ENCODE measurements at places on chromosomes 13 and 19.

- DNase-seq, result no peak
Observed at GRCh38 chr13:43026262-43026661, 2.9 kb downstream of the DNAJC15 start.

DNA sequence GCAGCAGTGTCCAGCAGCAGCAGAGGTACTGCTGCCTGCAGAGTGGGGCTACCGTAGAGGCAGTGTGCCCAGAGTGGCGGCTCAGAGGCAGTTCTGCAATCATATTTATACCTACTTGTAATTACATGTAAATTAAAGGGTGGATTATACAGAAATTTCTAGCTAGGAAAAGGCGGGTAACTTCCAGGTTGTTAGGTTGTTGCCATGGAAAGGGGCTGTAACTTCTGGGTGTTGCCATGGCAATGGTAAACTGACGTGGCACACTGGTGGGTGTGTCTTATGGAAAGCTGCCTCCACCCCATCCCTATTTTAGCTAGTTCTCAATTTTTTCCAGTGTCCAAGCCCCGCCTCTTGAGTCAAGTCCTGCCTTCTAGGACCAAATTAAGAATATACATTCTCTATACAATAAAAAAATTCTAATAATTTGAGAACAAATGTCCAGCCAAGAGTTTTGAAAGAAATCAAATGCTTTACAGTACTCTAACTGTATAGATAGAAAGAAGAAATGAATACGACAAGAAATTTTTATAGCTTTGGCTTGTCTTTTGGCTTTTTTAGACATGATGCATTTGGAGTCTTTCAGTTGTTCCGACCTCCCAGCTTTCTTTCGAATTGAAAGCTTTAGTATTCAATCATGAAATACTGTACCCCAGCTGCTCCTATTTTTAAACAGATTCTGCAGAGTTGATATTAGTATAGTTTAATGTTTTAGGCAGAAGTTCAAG is 816.6 kb downstream of the DIAPH3 start:
- no peak for DNase-seq

DNA sequence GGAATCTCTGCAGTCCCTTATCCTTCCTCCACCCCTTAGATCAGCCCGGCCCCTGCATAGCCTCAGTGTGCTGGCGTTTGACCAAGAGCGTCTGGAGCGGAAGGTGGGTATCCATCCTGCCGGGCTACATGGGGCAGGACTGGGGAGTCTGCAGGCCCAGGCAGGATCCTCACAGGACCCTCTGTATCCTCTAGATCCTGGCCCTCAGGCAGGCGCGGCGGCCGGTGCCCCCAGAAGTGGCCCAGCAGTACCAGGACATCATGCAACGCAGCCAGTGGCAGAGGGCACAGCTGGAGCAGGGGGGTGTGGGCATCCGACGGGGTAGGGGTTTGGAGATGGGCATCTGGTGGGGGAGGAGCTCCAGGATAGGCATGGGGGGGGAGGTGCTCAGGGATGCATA is 8.9 kb downstream of the PODNL1 start:
- no peak for DNase-seq

- no peak for DNase-seq
Observed at GRCh38 chr13:41864658-41865057, 96.3 kb downstream of the VWA8 start.

- DNase-seq, result no peak
Observed at GRCh38 chr13:66415444-66415843, 814.7 kb downstream of the PCDH9 start.

GRCh38 chr13:107185889-107186288 is 618.0 kb upstream of the ARGLU1 start:
- no peak for DNase-seq

- DNase-seq, result no peak
Observed at GRCh38 chr13:108957369-108958012, 328.1 kb downstream of the MYO16 start.

GRCh38 chr19:50158577-50158976 is 4.5 kb downstream of the IZUMO2 start:
- no peak for DNase-seq

- DNase-seq, result no peak
Observed at GRCh38 chr19:48925240-48925843, 8.2 kb upstream of the DHDH start.

GRCh38 chr19:52936151-52936953 is 13.1 kb upstream of the ZNF888 start:
- no peak for DNase-seq

GRCh38 chr19:41351339-41352245 is 2.1 kb downstream of the TGFB1 start:
- DNase-seq, result peak; percentile 87

DNA sequence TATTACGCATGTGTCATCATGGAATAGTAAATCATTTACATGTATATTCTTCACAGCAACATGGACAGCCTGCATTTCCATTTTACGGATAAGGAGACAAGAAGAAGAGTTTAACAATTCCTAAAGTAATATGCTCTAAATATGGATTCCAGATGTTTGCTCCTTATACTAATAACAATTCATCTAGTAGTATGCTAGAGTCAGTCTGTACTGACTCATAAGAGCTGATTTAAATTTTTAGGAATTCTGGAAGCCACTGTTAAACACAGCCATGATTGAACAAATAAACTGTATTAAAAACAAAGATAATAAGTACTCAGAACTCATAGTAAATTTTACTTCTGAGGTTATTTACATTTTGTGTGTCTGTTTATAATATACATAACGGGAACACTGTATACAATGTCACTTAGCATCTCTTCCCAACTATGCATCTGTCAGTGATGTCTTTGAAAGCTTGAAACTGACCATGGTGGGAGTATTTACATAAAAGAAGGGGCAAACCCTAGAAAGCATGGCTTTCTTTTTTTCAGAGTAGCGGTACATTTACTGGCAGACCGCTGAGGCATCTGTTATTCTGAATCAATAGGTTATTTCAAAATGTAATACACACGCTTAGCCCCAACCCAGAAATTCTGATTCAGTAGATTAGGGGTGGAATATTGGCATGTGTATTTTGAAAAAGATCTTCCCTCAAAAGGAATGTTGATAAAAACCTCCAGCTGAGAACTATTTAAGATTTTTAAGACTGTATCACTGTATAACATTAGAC is 12.9 kb downstream of the ZC3H13 start:
- DNase-seq, result no peak

DNA sequence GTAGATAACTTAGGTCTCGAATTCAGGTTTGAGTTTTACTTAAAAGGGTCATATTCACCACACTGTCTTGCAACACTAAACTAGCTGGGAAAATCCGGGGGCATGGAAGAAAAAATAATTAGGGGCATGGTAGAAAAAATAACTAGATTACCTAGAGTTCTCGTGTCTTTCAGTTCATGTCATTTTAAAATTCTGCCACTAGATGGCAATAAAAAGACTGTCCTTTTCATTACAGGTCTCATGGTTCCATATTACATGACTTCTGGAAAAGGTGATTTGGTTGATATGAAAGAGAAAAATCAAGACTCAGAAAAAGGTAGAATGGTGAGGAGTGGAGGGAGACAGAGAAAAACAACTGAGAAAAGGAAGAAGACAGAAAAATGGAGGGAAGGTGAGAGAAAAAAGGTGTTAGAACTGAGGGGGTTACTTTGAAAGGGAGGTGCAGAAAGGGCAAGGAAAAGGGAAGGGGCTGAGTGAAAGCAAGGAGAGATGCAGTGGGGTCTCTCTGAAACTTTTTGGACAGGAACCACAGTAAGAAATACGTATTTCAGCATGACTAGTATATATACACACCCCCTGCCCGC is 299.0 kb downstream of the KLF12 start:
- DNase-seq, result no peak

GRCh38 chr19:12912571-12912970 is 6.5 kb downstream of the SYCE2 start:
- DNase-seq, result no peak

GRCh38 chr19:4327252-4327876 is 11.3 kb downstream of the STAP2 start:
- DNase-seq, result peak; percentile 68

All from activated naive CD4-positive, alpha-beta T cell treated with Interleukin-2 at 50 U/mL for 16 hours (primary cell).